ENCODE measurements at places on chromosomes 1 and 21.

DNA sequence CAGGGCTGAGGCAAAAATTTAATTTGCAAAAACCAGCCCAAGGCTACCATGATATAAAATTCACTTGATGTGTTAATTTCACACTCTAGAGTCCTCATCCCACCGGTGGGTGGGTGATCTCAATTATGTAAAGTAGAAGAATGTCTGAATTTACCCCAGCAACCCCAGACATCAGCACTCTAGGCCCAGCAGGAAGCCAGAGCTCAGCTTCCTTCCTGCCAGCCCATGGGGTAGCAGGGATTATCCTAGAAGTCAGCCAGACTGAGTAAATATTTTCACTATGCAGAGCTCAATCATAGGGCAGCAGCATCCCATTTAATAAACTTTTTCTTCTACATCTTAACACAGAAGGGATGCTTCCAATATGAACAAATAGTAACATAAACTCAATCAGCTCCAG lies 71.0 kb downstream of the SIPA1L2 start:
- DNase-seq: no peak

DNA sequence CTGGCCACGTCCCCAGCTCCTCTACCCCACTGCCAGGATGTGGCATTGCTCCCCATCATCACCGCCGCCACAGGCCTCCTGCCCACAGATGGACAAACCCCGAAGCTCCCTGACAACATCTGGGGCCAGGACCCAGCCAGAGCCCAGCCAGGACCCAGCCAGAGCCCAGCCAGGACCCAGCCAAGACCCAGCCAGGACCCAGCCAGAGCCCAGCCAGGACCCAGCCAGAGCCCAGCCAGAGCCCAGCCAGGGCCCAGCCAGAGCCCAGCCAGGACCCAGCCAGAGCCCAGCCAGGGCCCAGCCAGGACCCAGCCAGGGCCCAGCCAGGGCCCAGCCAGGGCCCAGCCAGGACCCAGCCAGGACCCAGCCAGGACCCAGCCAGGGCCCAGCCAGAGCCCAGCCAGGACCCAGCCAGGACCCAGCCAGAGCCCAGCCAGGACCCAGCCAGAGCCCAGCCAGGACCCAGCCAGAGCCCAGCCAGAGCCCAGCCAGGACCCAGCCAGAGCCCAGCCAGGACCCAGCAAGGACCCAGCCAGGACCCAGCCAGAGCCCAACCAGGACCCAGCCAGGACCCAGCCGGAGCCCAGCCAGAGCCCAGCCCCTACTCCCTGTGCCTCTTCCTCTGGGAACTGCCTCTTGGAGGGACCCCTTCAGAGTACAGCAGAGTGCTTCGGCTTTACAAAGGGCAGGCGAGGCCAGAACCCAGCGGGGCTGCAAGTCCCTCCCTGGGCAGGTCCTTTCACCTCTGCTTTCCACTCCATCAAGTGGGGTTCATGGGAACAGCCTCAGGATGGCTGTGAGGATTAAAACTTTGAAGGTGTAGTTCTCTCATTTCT lies 43.7 kb downstream of the DISP3 start:
- no peak for DNase-seq

DNA sequence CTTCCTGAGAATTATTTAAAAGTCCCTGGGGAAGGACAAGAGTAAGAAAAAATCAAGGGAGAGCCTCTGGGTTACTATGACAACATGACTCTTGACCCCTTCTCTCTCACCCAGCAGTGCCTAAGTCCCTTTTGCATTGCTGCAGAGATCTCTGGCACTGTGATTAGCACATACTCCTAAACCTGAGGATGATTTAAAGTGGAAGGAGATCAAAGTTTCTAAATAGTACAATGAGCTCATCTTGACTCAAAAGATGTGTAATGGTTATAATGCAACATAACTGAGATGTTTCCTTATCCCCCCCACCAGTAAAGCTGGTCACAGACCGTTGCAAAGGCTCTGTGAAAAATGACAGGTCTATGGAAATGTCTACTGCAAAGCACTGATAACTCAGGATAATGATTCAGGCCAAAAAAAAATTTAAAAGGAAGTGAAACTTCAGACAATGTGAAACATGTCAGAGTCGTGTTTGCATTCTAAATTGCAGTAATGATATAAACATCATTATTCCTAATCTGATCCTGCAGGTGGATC lies 519.2 kb downstream of the KIF26B start:
- DNase-seq: peak; percentile 52

- DNase-seq: no peak
Observed at GRCh38 chr1:202329891-202330290, 11.8 kb downstream of the UBE2T start.

GRCh38 chr1:175192630-175193526 lies at the start of gene KIAA0040:
TSS of gene KIAA0040 (minus strand) at chr1:175192776. CDS start at chr1:175161013, 31,763 bp downstream.
- peak; percentile 9 for DNase-seq

DNA sequence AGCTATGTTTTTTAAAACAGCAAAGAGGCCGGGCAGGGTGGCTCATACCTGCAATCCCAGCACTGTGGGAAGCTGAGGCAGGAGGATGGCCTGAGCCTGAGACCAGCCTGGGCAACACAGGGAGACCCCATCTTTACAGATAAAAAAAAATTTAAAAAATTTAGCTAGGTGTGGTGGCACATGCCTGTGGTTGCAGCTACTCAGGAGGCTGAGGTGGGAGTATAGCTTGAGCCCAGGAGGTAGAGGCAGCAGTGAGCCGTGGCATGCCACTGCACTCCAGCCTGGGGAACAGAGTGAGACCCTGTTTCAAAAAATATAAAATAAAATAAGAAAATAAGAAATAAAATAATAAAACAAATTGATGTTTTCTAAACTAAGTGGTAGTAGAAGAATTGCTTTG lies 8.4 kb downstream of the SLC35A3 start:
- DNase-seq: no peak

DNA sequence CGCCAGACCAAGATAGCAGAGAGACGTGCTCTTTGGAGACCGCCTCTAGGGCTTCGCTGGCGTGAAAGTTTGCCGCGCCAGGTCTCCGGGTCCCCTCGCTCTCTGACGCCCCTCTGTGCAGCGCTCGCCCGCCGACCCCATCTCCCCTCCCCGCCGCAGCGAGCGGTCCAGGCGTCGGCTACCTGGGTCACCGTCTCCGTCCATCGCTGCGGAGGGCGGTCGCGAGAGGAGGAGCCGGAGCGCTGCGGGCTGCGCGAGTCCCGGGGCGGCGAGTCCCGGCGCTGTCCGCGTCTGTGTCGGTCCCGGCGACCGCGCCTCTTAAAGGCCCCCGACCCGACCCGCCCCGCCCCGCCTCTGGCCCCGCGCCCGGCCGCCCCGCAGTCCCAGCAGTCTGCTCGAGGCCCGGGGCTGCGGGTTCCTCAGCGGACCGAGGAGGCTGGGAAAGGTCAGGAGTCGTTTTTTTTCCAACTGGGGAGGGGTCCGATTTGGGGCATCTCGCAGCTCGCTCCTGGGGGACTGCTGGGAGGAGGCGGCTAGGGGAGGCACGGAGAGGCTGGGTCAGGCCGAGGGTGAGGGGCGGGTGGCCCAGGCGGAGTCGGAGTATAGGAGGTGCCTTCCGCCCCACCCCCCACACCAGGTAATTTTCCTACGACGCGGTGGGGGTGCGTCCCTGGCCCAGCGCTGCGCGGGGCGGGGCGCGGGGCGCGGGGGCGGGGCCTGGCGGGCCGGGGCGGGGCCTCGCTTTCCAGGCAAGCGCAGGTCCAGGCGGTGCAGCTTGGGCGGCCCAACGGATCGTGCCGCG lies at the start of the genes FBXO2 and FBXO44:
FBXO2 (minus strand) TSS at position 293 of the 802 bp plus-strand sequence; CDS start at position 204, 89 bp downstream.
FBXO44 (plus strand) TSS at position 741 of the 802 bp plus-strand sequence. CDS start 959 bp downstream, outside the sequence.
- no peak for DNase-seq

DNA sequence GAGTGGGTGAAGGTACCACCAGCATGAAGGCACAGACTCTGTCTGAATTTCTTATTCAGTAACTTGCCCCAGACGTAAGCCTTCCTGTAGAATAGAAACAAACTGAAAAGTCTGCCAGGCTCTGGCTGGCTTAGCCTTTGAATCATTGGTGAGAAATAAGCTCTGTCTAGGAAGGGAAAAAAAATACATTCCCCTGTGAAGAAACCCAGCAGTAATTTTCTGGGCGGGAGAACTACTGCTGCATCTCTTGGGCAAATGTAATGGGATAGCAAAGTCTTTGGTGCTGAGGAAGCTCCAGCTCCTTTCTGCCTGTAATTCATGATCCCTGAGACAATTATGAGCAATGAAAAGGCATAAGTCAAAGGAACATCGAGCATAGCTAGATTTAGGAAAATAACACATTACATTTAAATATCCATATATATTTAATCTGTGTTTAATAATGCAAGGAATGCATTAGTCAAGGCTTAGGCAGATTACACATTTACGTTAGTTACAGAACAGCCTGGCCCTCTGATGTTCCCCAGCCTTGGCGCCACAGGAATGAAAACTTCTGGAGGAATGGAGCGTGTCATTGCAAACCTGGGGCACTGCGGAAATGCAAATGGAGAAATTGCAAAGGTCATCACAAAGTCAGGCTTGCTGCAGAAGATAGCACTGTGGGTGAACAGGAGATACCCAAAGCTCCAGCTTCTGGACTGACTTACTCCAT lies 216.3 kb upstream of the CAMK1G start:
- peak; percentile 94 for DNase-seq
